ENCODE measurements at places on chromosomes 5 and 9.

DNA sequence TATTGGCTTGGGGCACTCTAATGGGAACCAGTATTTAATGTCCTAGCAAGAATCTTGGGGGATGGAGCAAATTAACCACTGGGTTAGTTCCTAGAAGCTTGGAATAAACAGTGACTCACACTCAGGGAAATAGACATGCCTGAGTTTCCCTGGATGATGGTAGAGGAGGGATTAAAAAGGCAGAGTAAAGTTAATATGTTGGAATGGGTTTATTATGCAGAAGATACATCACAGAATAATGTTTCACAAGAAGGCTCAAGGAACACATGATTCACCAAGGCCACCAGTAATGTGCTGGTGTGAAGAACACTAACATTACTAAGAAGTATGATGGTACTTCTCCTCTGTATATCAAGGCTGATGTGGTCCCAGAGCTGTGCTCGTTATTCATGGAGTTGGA, 752.9 kb upstream of the SEMA6A start:
- DNase-seq, result no peak

DNA sequence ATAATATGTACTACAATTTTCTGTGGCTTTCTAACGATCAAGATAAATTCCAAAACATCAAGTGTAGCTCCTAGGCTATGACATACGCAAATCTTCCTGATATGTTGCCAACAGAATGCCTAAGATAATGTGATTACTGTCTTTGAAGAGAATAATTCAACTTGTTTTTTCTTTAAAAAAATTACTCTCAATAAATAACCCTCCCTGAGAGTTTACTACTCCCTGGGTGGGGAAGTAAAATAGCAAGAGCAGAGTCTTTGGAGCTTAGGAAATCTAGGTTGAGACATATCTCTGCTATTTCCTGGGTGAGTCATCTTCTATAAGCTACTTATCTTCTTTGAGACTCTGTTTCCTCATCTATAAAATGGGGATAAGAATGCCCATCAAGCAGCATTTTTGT, 201.2 kb downstream of the ACTL7B start:
- no peak for DNase-seq

GRCh38 chr5:171978016-171978415, 28.4 kb downstream of the FBXW11 start:
- no peak for DNase-seq

DNA sequence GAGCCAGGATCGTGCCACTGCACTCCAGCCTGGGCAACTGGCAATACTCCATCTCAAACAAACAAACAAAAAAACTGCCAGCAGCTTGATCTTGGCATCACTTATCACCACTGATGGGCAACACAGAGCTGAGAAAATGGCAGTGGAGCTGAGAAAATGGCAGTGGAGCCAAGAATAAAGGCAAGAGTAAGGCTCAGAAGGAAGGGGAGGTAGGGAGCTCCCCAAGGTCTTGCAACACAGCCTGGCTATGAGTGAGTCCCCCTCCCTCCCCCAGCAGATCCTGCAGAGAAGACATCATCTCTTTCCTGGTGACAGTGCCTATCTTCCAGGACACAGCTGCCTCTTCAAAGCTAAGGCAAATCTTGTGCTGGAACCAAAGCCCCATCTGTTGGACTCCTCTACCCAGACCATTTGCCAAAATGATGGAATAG, 70.3 kb downstream of the UGCG start:
- DNase-seq, result no peak

DNA sequence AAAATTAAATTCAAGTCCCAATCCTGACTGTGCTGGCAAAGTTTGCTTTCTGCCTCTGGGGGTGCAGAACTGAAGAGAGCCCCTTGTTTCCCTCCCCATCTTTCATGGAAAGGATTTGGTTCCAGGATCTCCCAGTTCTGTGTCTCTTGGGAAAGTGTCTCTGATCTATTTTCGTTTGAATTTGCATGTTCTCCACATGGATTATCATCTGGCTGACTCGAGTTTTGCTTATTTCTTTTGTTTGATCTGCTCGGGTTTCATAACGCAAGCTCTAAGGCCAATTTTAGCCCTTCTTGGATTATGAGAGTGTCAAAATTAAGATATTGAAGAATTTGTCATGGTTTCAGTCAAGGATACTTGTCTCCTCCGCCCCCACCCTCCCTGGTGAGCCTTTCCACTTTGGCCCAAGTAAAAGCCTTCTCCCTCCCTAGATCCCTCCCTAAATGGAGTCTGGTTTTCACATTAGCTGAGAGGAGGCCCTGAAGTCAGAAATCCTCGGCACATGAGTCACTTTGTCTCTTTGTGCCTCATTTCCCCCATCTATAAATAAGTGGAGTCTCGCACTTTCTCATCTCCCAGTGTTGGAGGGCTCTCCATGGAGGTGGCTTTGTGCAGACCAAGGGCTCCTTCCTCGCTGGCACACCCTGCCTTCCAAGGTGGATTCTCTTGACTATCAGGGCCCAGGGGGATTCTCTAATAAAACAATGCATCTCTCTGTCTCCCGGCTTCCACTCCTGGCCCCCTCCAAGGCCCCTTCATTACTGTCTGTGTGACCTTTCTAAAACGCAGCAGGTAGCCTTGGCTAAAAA, 17.3 kb downstream of the ADRB2 start:
- no peak for DNase-seq

DNA sequence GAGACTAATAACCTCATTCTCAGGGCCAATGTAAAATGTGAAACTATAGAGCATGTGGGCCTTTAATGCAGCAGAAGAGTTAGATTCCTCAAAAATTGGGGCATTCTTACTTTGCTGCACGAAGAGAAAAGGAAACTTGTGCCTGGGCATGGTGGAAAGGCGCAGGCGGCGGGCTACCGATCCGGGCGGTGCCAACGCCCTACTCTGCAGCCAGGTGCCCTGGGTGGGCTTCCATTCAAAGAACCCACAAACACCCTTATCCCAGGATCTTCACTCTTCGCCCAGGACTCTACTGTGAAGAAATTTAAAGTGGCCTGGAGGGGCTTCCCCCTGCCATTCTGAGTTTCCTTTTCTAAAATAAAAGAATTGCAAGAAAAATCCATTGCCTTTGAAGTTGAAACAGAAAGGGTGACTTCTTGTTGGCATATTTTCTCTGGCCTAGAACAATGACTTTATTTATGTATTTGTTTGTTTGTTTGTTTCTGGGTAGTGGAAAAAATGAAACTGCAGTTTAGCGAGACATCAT, 124.9 kb downstream of the TMEM161B start:
- DNase-seq, result no peak

GRCh38 chr5:4855880-4856279, 284.2 kb upstream of the ADAMTS16 start:
- no peak for DNase-seq

GRCh38 chr5:1239505-1240251, 14.5 kb downstream of the SLC6A18 start:
- DNase-seq, result no peak

DNA sequence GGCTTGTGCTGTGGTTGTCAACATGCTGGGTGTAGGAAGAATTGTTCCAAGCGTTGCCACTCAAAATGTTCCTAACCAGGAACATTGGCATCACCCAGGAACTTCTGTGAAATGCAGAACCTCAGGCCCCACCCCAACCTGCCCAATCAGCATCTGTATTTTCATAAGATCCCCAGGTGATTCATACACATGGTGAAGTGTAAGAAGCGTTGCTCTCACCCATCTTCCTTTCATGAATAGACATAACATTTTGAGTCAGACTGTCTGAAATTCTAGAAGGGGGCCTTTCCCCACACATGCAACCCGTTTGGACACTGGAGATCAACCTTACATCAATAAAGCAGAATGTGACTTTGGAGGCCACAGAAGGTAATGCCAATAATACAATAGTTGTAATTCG, 9.3 kb upstream of the AFAP1L1 start:
- DNase-seq, result no peak

DNA sequence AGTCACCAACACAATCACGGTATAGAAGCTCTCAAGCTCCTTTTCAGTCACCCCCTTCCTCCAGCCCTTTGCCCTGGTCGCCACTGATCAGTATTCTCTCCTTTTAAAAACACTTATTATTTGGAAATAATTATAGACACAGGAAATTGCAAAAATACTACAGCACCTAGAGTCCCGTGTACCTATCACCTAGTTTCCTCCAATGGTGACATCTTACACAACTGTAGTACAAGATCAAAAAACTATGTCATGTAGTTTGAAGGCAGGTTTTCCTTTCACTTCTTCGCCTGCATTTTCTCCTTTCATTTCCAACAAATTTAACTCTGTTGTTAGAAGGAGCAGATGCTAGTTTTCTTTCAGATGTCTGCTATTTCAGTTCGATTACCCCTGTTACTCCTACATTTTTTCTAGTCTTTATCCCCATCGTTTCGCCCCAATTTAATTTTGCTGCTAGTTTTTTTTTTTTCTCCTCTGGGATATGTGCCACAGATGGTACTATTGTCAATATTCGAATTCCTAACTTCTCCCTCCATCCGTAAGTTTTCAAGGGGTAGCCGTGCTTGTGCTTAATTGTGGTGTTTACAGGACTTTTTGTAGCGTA, 612 bp upstream of the ATG10 start:
- peak; percentile 29 for DNase-seq

- DNase-seq, result no peak
Measured at GRCh38 chr9:89452561-89452960, 45.4 kb downstream of the SEMA4D start.

DNA sequence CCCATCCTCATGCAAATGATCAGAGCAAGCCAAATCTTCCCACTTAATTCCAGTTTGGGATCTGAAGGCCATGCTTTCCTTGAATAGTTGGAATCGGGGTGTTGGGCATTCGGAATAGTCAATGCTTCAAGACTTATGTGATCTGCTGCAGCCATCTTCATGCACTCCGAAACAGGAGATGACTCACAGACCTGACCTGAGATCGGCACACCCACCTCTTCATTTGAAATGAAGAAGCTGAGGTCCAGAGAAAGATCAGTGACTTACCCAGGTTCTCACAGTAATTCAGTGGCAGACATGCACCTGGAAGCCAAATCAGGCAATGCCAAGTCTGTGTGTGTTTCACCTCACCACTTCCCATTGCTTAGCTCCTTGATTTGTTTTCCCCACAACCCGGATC, 33.0 kb downstream of the FOXD1 start:
- DNase-seq, result no peak

DNA sequence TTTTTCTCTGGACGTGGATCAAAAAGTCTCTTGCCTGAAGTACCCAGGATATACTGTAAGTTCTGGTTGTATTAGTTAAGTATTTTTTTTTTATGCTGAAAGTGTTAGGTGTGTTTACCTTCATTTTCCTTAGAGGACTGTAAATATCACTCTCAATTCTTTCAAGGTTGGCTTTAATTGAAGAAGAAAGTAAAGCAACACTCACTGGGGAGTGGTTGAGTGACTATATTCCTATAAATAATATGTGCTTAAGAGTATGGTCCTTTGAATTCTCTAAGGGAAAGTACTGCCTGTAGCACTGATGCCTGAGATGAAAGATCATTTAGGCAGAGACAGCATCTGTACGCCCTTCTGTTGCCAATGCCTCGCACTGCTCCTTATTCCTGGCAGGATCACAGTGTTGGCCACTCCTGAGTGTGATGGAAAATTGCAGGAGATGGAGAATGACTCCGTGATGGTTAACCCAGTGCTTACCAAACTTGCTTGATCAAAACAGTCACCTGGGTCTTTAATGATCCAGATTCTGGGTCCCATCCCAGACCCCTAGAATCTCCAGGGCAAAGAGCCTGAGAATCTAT, 182.0 kb upstream of the MPDZ start:
- no peak for DNase-seq

All from GM06990 (cell line).